Gastroesophageal sphincter (tissue), 4 donors: ENCODE measurements at places on chromosomes 11 and 22.

DNA sequence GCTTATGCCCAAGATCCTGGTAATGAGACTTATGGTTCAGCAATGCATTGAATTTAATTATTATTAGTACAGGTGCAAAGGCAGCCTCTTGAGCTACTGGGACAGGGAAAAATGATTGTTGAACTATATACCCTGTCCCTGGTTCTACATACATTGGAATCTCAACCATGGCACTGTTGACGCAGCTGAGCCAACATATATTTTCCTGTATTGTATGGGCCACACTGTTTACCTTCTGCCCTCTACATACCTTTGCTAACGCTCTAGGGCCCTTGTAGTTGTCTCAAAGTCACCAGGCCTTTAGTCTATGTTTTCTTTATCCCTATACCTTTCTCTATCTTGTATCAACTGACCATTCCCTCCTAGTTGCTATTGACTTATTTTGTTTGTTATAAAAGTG is 22.6 kb downstream of the KREMEN1 start:
- H3K36me3 ChIP-seq: no peaks in the 10 kb centered on the region
- H3K27me3 ChIP-seq: no peaks in the 10 kb centered on the region
- no peak for ATAC-seq
- no peak overlapping the region for H3K4me3 ChIP-seq
- H3K27ac ChIP-seq: no peak overlapping the region

- H3K36me3 ChIP-seq: no peaks in the 10 kb centered on the region
- ATAC-seq: no peak
- H3K4me3 ChIP-seq: no peak overlapping the region
Observed at GRCh38 chr11:46337626-46338345, 9.5 kb upstream of the DGKZ start.

- no peak for ATAC-seq
- no peaks in the 10 kb centered on the region for H3K27me3 ChIP-seq
- H3K4me3 ChIP-seq: no peak overlapping the region
- H3K27ac ChIP-seq: no peak overlapping the region
- H3K36me3 ChIP-seq: no peaks in the 10 kb centered on the region
Observed at GRCh38 chr11:70510106-70510505, 111.8 kb downstream of the CTTN start.

DNA sequence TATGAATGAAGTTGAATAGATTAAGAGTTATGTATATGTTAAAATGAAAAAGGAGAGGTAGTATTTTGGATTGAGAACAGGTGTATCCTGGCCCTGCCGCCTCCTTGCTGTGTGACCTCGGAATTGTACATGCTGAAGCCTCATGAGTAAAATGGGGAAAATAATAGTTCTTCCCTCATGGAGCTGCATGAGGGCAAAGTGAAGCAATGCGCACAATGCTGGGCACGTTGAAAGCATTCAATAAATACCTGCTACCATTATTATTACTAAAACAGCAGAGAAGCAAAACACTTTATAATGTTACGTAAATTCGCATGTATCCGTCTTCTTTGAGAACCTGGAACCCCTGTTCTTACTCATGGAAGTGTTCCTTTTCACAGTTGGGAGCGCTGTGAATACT is 5.7 kb downstream of the AMOTL1 start:
- peaks cover 38% of the 10 kb centered on the region for H3K4me1 ChIP-seq
- H3K4me3 ChIP-seq: no peak overlapping the region
- no peaks in the 10 kb centered on the region for H3K36me3 ChIP-seq
- no peaks in the 10 kb centered on the region for H3K27me3 ChIP-seq

GRCh38 chr11:113637636-113638035 is 68.5 kb downstream of the TMPRSS5 start:
- no peak overlapping the region for H3K4me3 ChIP-seq
- no peaks in the 10 kb centered on the region for H3K36me3 ChIP-seq
- H3K27ac ChIP-seq: no peak overlapping the region
- no peaks in the 10 kb centered on the region for H3K4me1 ChIP-seq
- no peak for ATAC-seq

DNA sequence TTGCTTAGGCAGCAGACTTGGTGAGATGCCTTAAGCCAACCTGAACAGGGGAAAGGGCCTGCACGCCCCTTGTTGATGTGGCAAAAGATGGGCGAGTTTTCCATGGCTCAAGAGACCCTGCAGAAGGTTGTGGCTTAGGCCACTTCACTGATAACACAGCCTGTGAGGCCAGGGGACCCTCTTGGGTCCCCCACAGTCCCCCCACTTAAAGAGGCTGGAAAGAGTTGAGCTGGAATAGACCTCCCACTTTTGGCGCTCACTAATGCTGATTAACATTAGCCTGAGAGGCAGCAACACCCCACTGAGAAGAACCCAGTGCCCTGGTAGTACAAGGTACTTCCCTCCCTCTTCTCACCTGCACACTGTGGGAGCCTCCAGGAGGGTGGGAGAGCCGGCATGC is 107.5 kb downstream of the TRIM29 start:
- H3K4me3 ChIP-seq: no peak overlapping the region
- peaks cover 68% of the 10 kb centered on the region for H3K27me3 ChIP-seq
- H3K27ac ChIP-seq: no peak overlapping the region
- H3K4me1 ChIP-seq: no peaks in the 10 kb centered on the region

- ATAC-seq: peak; percentile 65
- peaks cover 31% of the 10 kb centered on the region for H3K4me1 ChIP-seq
- H3K27ac ChIP-seq: peak overlapping the region; percentile 82
- H3K36me3 ChIP-seq: no peaks in the 10 kb centered on the region
- H3K27me3 ChIP-seq: no peaks in the 10 kb centered on the region
Observed at GRCh38 chr11:62433141-62433903, 14.5 kb downstream of the SCGB1A1 start.

GRCh38 chr22:35697142-35697541 is 20.5 kb upstream of the APOL5 start:
- ATAC-seq: no peak
- H3K27me3 ChIP-seq: peaks cover 9% of the 10 kb centered on the region
- H3K36me3 ChIP-seq: no peaks in the 10 kb centered on the region

GRCh38 chr11:37184326-37184725 is 586.3 kb upstream of the RAG2 start:
- H3K27ac ChIP-seq: no peak overlapping the region
- no peak for ATAC-seq
- no peaks in the 10 kb centered on the region for H3K27me3 ChIP-seq
- H3K36me3 ChIP-seq: no peaks in the 10 kb centered on the region
- H3K4me3 ChIP-seq: no peak overlapping the region

DNA sequence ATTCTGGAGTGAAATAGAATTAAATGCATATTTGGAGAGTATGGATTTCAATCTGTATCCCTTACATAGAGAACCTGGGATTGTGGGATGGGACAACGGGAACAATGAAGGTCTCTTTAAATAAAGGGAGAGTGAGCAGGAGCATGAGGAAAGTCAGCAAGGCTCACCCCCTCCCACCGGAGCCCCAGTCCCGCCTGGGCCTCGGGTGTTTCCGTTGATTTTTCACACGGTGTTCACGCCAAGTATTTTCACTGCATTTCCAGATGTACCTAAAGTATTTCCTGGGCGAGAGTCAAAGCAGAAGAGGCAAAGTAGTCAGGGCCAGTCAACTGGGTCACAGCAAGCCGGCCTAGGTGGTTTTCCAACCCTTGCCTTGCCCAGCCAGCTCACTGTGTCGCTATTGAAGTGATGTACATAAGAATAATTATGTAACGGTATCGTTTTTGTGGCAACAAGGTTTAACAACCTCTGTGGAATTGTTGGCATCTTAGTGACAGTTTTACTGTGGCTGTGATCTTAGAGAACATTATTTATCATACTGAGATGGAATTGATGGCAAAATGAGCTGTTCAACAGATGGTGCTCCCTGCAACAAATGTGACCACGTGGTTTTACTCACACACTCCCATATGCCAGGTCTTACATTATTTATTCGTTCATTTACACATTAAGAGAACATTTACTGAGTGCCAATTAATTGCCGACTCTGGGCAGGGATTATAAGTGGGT is 177.3 kb downstream of the ADAMTS15 start:
- ATAC-seq: no peak
- H3K36me3 ChIP-seq: no peaks in the 10 kb centered on the region
- no peak overlapping the region for H3K27ac ChIP-seq
- H3K4me1 ChIP-seq: peaks cover 7% of the 10 kb centered on the region
- no peak overlapping the region for H3K4me3 ChIP-seq

- H3K4me1 ChIP-seq: no peaks in the 10 kb centered on the region
- peak; percentile 52 for ATAC-seq
- H3K36me3 ChIP-seq: no peaks in the 10 kb centered on the region
- no peak overlapping the region for H3K4me3 ChIP-seq
- no peak overlapping the region for H3K27ac ChIP-seq
Observed at GRCh38 chr11:113553235-113553634, 78.0 kb upstream of the DRD2 start.

GRCh38 chr11:89490981-89491690 is at the start of gene NOX4:
Gene NOX4, minus strand, starts transcription at chr11:89491375. Its CDS starts 129 bp downstream, at chr11:89491246.
- peak within 1 kb of the TSS; percentile 61 for H3K4me3 ChIP-seq
- H3K27me3 ChIP-seq: no peaks in the 10 kb centered on the region
- ATAC-seq: peak; percentile 71
- peaks cover 15% of the 10 kb centered on the region for H3K4me1 ChIP-seq
- H3K36me3 ChIP-seq: no peaks in the 10 kb centered on the region

DNA sequence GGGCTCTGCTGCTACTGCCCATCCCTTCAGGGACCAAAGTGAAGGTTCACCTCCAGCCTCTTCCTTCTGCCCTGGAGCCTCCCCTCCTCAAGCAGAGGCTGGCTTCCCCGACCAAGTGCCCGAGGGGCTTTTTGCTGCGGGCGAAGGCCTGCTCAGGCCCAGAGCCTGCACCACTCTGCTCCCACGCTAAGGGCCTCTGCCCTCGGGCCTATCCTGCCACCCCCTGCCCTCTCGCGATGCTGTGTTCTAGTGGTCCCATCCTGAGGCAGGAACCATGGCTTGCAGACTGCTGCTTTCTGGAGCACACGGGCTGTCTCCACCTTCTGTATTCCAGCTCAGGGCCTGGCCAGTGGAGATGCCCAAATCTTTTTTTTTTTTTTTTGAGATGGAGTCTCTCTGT is 8.9 kb upstream of the TNFRSF13C start:
- no peaks in the 10 kb centered on the region for H3K36me3 ChIP-seq
- H3K27me3 ChIP-seq: no peaks in the 10 kb centered on the region

GRCh38 chr22:34960005-34960404 is 106.0 kb upstream of the ISX start:
- no peaks in the 10 kb centered on the region for H3K4me1 ChIP-seq
- no peak for ATAC-seq
- H3K4me3 ChIP-seq: no peak overlapping the region

DNA sequence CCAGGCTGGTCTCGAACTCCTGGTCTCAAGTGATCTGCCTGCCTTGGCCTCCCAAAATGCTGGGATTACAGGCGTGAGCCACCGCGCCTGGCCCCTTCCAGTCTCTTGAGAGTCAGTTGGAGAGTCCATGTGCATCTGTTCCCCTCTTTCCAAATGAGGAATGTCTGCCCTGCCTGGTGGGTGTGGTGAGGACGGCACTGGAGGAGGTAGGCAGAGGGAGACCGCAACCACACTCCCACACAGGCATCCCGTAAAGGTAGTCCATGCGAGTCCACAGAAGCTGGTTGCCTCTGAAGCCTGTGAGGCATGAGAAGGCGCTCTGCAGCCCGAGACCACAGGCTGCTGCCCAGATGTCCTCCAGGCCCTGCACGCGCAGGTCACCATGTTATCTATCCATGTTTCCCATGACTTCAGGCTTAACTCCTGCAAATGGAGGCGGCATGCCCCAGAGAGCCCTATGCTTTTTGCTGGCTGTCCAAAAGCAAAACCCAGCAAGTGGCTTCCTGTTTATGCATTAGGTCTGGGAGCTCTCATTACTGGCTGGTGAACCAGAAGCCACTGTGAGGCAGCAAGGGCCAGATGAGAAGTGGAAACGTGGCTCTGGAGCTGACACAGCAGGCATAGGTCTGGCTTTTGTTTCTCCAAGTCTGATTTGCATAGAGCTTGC is 43.4 kb downstream of the GRIK4 start:
- H3K27ac ChIP-seq: no peak overlapping the region
- H3K4me1 ChIP-seq: no peaks in the 10 kb centered on the region
- no peak overlapping the region for H3K4me3 ChIP-seq
- H3K36me3 ChIP-seq: no peaks in the 10 kb centered on the region
- ATAC-seq: no peak
- H3K27me3 ChIP-seq: no peaks in the 10 kb centered on the region

DNA sequence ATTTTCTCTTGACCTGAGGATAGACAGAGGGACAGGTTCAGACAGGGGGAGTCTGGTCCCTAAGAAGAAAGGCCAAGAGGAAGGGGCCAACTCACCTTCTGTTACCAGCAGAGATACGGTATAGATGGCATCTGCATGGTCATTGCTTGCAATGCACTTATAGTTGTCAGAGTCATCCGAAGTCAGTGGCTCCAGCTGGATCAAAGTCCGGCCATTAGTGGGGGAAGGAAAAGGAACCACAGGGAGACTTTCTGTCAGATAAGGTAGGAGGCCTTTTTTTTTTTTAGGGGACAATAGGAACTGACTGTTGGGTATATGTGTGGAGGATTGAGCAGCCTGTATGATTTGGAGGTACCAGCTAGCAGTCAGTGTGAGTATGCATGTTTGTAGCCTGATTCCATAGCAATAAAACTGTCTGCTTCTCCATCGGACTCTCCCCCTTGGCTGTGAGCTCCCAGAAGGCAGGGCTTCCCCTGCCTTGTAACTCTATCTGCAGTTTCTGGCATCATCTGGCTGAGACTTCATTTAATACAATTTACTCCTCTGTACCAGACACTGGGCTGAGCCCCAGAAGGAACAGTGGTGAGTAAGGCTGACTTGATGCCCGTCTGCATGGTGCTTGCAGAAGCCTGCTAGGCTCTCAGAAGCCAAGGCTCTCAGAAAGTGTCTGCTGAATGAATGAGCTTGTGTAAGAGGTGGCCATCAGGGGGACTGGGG is 5.7 kb downstream of the IGSF22 start:
- H3K4me3 ChIP-seq: peak overlapping the region; percentile 59
- H3K27me3 ChIP-seq: no peaks in the 10 kb centered on the region
- peaks cover 22% of the 10 kb centered on the region for H3K4me1 ChIP-seq
- no peaks in the 10 kb centered on the region for H3K36me3 ChIP-seq
- no peak overlapping the region for H3K27ac ChIP-seq

GRCh38 chr22:24105013-24105360 is 76.3 kb upstream of the SUSD2 start:
- H3K27ac ChIP-seq: peak overlapping the region; percentile 52
- H3K4me1 ChIP-seq: peaks cover 42% of the 10 kb centered on the region
- H3K27me3 ChIP-seq: no peaks in the 10 kb centered on the region
- H3K36me3 ChIP-seq: peaks cover 40% of the 10 kb centered on the region

GRCh38 chr11:27287205-27287604 is 75.8 kb downstream of the CCDC34 start:
- no peaks in the 10 kb centered on the region for H3K36me3 ChIP-seq
- no peak overlapping the region for H3K27ac ChIP-seq
- ATAC-seq: no peak
- no peaks in the 10 kb centered on the region for H3K27me3 ChIP-seq
- no peaks in the 10 kb centered on the region for H3K4me1 ChIP-seq
- H3K4me3 ChIP-seq: no peak overlapping the region

- H3K36me3 ChIP-seq: peaks cover 36% of the 10 kb centered on the region
- no peak overlapping the region for H3K4me3 ChIP-seq
- H3K27ac ChIP-seq: no peak overlapping the region
- ATAC-seq: no peak
Observed at GRCh38 chr22:26681395-26681821, 24.0 kb downstream of the MIAT start.

- no peak overlapping the region for H3K27ac ChIP-seq
- H3K36me3 ChIP-seq: no peaks in the 10 kb centered on the region
- H3K4me1 ChIP-seq: no peaks in the 10 kb centered on the region
Observed at GRCh38 chr11:854601-855329, 12.1 kb downstream of the TSPAN4 start.
